ENCODE measurements at places on chromosomes 7 and 10. TPM values are rescaled to one million over a fixed set of nuclear protein-coding genes. Genes with fewer than 3 reads are reported as not detected.

Gene NME8
- not detected for total RNA-seq

Gene RET
- 2.5 TPM for total RNA-seq

Gene OR2A5
- total RNA-seq = not detected

Gene FLNC
- total RNA-seq = 5.6 TPM

Gene ADAM8
- 3.6 TPM for total RNA-seq

Gene IL2RA
- total RNA-seq = not detected

Gene ADCK2
- total RNA-seq = 14.9 TPM

Gene NKX2-3
- total RNA-seq = not detected

Gene GHRHR
- 0.84 TPM for total RNA-seq

All from neural crest cell (in vitro differentiated cells).